ENCODE measurements at places on chromosomes 2 and 18. TPM values are rescaled to one million over a fixed set of nuclear protein-coding genes. Genes with fewer than 3 reads are reported as not detected.

The SCYGR4 gene
- total RNA-seq = not detected

The EIF4E2 gene
- total RNA-seq = 48.5 TPM

The USP37 gene
- 31.1 TPM for total RNA-seq

The M1AP gene
- total RNA-seq = 0.36 TPM

The MYCN gene
- 39.5 TPM for total RNA-seq

The REG3A gene
- total RNA-seq = 0.45 TPM

The FLACC1 gene
- 3.7 TPM for total RNA-seq

The GAREM2 gene
- total RNA-seq = 11.0 TPM

The CDK15 gene
- 0.18 TPM for total RNA-seq

The TUBB8B gene
- total RNA-seq = not detected

The FOXI3 gene
- 0.36 TPM for total RNA-seq

The RAB6C gene
- 1.2 TPM for total RNA-seq

The KIDINS220 gene
- 454 TPM for total RNA-seq

The RAX gene
- 2.0 TPM for total RNA-seq

The ASIC4 gene
- 1.7 TPM for total RNA-seq

The CEP68 gene
- total RNA-seq = 40.0 TPM

The BBS5 gene
- 17.1 TPM for total RNA-seq

The POLR1A gene
- 16.6 TPM for total RNA-seq

The ASB3 gene
- 69.6 TPM for total RNA-seq

The BMP10 gene
- not detected for total RNA-seq

The MEMO1 gene
- 60.9 TPM for total RNA-seq

The DNER gene
- total RNA-seq = 167 TPM

The GCG gene
- not detected for total RNA-seq

The LAMA3 gene
- total RNA-seq = 4.9 TPM

The UGT1A10 gene
- total RNA-seq = not detected

The CHRNG gene
- total RNA-seq = not detected

The CNDP1 gene
- 0.36 TPM for total RNA-seq

The CCDC102B gene
- total RNA-seq = 45.8 TPM

The PJVK gene
- total RNA-seq = 3.3 TPM

The ABCA12 gene
- 0.09 TPM for total RNA-seq

The BCL2 gene
- 33.4 TPM for total RNA-seq

The MALL gene
- total RNA-seq = 2.4 TPM

The SLC8A1 gene
- total RNA-seq = 71.5 TPM

The SERPINB13 gene
- total RNA-seq = not detected

All from cerebellum (tissue), 4 donors.